ENCODE measurements at places on chromosomes 3 and 15. TPM values are rescaled to one million over a fixed set of nuclear protein-coding genes. Genes with fewer than 3 reads are reported as not detected.

Gene CLPX
- 64.8 TPM for total RNA-seq

Gene CCR2
- 2.2 TPM for total RNA-seq

Gene SMCO1
- total RNA-seq = not detected

Gene UPK1B
- not detected for total RNA-seq

Gene AP4E1
- total RNA-seq = 12.7 TPM

Gene MAPK6
- total RNA-seq = 40.8 TPM

Gene IMP3
- 72.4 TPM for total RNA-seq

Gene LSMEM2
- total RNA-seq = not detected

Gene CCDC14
- total RNA-seq = 32.4 TPM

Gene C2CD4A
- total RNA-seq = 2.3 TPM

Gene GOLGA6A
- total RNA-seq = not detected

Gene CHRNA3
- not detected for total RNA-seq

Gene NCK1
- 38.0 TPM for total RNA-seq

Gene PRR23B
- not detected for total RNA-seq

Gene FOXL2
- not detected for total RNA-seq

Gene GOLGA8K
- not detected for total RNA-seq

Gene NEK10
- total RNA-seq = 0.36 TPM

Gene PPP4R2
- 108 TPM for total RNA-seq

Gene FRMD4B
- total RNA-seq = 32.8 TPM

Gene WWTR1
- 1.2 TPM for total RNA-seq

Gene GOLGA8G
- total RNA-seq = not detected

Gene HCN4
- not detected for total RNA-seq

Gene OR5K4
- not detected for total RNA-seq

Gene TSEN2
- total RNA-seq = 13.8 TPM

Gene CPOX
- total RNA-seq = 39.2 TPM

Gene ARGFX
- not detected for total RNA-seq

Gene GHSR
- total RNA-seq = not detected

Gene DPPA4
- not detected for total RNA-seq

Gene CFAP100
- total RNA-seq = not detected

Gene SCG3
- total RNA-seq = not detected

Gene PROS1
- total RNA-seq = 0.82 TPM

Gene ALPK3
- total RNA-seq = 0.12 TPM

Gene IL17RC
- 0.40 TPM for total RNA-seq

Gene LRRN1
- total RNA-seq = not detected

Gene TMEM108
- not detected for total RNA-seq

Gene LRTM1
- total RNA-seq = not detected

Gene RHCG
- total RNA-seq = not detected

Gene APOD
- 0.48 TPM for total RNA-seq

Gene CPNE4
- not detected for total RNA-seq

Gene CILP
- total RNA-seq = not detected

Gene WDR93
- not detected for total RNA-seq

Gene OR5K2
- total RNA-seq = not detected

Gene GABRA5
- not detected for total RNA-seq

Gene CX3CR1
- total RNA-seq = 0.07 TPM

Gene TTC21A
- 1.7 TPM for total RNA-seq

Gene MYO1E
- total RNA-seq = 5.1 TPM

Gene NMNAT3
- total RNA-seq = 1.1 TPM

Measured in activated CD4-positive, alpha-beta memory T cell treated with anti-CD3 and anti-CD28 coated beads for 36 hours (primary cell).